ENCODE measurements at places on chromosomes 13 and 19.
A peak's percentile ranks its signal among the peaks of the same experiment; 100 is the strongest.

DNA sequence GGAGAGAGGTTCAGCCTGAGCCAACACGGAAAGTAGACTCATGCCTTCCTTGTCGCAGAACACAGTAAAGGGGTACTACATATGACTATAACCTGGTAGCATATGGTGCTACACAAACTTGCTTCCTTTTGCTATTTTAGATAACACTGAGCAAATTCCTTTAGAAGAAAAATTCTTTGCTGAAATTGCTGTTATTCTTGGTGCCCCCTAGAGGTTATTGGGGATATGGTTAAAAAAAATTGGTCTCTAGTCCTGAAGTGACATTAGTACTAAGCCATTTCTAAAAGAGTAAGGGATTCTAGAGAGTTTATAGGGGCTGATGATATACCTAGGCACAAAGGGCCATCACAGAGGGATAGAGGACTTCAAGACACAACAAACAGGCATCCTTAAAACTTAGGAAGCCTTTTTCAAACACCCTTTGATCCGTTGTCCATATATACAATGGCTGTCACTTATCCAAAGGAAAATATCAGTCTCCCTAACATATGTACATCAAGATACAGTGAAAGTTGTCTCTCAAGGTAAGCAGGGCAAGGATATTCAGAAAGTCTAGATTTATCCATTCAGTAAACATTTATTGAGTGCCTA is 13.9 kb upstream of the HS6ST3 start:
- DNase-seq, result no peak

DNA sequence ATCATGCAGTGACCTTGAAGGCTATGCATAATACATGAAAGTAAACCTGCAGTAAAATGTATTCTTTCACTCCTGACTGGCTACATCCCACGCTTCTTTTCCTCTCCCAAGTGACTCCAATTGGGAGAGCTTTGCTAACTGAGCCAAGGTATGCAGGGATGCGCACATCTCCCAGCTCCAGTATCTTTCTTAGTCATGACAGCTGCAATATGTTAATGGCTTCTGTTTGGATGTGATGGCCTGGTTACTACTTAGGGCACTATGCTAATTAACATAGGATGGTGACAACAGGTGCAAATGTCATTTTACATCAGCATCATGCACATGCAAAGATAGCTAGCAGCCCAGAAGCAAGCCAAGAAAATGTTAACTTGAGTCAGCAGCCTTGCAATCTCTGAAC is 134.7 kb downstream of the POU4F1 start:
- no peak for DNase-seq

DNA sequence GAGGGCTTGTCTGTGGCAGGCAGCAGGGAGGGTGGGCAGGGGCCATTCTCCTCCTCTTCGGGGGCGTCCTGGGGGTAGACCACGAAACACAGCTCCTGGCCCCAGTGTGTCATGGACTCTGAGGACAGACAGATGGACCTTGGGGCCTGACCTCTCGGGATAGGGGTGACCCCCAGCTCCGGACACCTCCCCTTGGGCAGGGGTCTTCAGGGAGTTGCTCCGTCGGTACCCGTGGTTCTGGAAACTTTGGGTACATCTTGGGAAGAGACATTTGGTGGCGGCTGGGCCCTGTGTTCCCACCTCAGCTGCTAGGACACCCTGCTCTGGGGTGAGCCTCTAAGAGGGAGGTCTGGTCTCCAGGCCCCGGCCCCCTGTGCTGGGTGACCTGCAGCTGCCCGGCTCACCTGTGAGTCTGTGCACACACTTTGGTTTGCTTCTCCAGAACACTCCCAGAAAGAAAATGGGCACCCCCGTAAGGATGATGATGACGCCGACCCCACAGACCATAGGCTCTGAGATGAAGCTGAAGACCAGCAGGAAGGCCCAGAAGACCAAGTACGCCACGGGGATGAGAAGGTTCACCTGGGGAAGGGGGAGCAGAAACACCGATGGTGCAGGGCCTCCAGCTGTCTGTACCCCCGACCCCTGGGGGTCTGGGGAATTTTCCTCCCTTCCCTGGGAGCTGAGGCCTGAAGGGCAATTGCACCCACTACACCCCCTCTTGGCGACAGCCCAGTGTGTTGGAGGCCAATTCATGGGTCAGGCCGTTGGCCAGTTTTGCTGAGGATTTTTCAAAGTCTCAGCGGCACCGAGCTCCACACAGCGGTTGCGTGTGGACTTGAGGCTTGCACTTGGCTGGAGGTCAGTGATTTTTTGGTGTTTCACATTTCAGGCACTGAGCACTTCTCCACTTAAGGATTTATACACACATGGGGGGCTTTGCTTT is 15.0 kb downstream of the LRP3 start:
- no peak for DNase-seq

DNA sequence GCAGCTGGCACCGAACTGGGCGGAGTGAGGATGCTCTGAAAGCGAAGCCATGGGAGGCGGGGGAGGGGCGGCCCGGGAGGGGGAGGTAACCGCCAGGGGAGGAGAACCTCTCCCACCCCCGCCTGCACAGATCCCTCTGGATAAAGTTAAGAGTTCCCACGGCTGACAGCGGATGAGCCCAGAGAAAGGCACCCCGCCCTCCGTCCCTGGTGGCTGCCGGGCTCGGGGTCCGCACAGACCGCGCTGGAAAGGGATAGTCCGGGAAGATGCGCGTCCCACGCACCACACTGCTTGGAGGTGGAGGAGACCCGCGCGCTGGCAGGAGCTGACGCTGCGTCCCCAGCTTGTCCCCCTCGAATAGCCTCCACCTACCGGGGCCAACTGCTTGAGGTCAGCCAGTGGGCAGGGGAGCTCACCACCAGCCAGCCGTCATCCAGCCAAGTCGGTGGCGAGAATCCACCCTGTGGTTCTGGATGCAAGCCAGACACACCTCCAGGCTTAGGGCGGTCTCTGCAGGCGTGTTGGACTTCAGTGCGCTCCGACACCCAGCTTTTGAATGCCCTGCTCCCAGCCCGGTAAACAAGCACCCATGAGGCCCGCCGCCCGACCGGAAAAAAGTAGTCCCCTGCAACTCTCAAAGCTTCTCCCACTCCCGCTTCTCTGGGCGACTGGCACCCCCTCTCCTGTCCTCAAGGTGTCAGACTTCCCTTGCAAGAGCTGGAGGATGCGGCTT is at the start of gene TRPC4:
Gene TRPC4 (minus strand): TSS at position 17 of the 733 bp plus-strand sequence. CDS start 86,439 bp downstream, outside the sequence.
- peak; percentile 55 for DNase-seq

GRCh38 chr13:98487016-98487415 is 89.9 kb downstream of the STK24 start:
- DNase-seq, result no peak

GRCh38 chr13:67833564-67833963 is 603.4 kb upstream of the PCDH9 start:
- DNase-seq, result no peak

DNA sequence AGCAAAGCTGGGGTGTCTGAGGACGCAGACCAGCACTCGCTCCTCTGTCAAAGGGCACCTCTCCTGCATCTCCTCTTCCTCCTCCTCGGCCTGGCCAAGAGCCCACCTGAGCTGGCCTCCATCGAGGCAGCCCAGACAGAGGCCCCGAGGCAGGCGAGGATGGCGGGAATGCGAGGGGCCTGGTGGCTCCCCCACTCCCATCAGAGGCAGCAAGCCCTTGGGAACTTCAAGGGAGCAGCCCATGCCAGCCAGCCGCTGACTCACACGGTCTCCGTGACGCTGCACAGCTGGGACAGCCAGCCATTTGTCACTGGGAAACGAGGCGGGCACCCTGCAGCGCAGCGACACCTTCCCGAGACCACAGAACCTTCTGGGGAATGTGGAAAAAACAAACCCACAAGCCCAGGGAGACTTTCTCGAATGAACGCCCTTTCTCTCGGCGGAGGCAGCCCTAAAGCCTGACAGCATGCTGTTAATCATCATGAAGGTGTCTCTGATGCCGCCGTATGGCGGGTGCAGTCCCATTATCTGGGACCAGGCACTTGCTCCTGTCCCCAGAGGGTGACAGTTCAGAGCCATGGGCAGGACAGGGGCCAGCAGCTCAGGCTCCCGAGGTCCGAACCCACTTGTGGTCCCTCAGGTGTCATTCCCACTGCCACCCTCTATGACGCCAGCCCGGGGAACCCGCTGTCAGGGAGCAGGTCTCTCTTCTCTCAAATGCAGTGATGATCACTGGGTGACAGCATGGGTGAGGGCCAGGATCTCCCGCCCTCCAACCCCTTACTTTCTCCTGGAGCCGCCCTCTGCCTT is 53.0 kb downstream of the PEPD start:
- DNase-seq, result no peak

- DNase-seq, result no peak
Observed at GRCh38 chr19:46621191-46622117, 3.4 kb downstream of the PTGIR start.

- DNase-seq, result peak; percentile 81
Observed at GRCh38 chr19:54231077-54231931, 8.5 kb upstream of the LILRB3 start.

GRCh38 chr13:25783601-25784024 is 268.2 kb downstream of the SHISA2 start:
- DNase-seq, result no peak

DNA sequence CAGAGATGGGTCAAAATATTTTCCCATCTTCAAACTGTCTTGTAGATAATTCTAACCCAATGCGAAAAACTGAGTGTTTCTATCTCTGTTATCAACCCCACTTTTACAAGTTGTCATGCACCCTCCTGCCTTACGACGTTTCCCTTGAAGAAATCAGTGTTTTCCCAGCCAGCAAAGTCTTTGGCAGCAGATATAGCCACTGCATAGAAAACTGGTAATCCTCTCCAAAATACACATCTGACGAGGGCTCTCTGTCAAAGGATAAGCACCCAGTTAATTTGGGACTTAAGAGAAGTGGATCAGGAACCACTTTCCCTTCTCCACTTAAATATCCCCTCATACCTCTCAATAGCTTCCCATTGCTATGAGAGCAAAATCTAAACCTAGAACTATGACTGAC is 351.9 kb upstream of the MIR17HG start:
- no peak for DNase-seq

GRCh38 chr13:75803164-75803611 is 167.1 kb downstream of the LMO7 start:
- DNase-seq, result no peak

Measured in NCI-H446 (cell line).